Activated CD8-positive, alpha-beta memory T cell treated with anti-CD3 and anti-CD28 coated beads for 1 hour (primary cell): ENCODE measurements at places on chromosomes 7 and 10.

DNA sequence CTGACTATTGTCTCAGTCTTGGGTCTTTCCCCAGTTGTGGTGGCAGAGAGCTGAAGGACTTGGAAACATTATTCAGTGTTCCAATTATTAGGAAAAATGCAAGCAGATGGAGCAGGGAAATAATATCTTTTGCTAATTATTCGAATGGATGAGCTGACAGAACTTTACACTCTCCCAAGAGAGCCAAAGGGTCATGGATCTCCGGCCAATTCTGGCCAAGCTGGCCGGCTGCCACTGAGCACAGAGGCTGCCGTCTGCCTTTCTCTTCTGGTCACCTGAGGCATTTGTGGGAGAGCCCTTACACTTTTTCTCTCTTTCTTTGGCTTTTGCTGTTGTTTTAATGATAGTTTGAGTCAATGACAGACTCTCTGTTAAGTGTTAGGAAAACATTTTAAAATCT lies 22.2 kb upstream of the CNTNAP2 start:
- no peak for DNase-seq

DNA sequence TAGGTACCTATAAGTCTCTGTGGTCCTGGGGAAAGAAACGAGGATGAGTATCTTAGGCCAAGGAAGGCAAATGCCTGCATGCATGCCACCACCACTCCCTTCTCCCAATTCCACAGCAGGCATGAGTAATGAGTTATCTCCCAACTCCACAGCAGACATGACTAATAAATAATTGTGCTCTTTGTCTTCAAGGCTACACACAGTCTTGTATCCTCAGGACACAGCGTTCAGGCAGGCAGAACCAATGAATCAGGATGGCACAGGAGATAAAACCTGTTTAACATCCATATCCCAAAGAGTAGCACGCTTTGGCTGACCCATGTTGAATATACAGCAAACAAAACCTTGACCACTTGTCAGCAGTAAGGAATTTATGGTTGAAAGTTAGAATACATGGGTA lies 229.7 kb upstream of the NFE2L3 start:
- DNase-seq, result no peak

- DNase-seq, result no peak
Measured at GRCh38 chr10:78856421-78856820, 212.3 kb upstream of the ZMIZ1 start.

DNA sequence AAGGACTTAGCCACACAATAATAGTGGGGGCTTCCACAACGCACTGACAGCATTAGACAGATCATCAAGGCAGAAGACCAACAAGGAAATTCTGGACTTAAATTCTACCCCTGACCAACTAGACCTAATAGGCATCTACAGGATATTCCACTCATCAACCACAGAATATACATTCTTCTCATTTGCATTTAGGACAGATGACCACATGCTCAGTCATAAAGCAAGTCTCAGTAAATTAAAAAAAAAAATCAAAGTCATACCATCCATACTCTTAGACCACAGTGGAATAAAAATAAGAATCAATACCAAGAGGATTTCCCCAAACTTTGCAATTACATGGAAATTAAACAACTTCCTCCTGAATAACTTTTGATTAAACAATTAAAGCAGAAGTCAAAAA lies 155.9 kb downstream of the CDK14 start:
- no peak for DNase-seq

GRCh38 chr7:151875942-151876898 lies 695 bp downstream of the PRKAG2 start:
- DNase-seq, result peak; percentile 35

DNA sequence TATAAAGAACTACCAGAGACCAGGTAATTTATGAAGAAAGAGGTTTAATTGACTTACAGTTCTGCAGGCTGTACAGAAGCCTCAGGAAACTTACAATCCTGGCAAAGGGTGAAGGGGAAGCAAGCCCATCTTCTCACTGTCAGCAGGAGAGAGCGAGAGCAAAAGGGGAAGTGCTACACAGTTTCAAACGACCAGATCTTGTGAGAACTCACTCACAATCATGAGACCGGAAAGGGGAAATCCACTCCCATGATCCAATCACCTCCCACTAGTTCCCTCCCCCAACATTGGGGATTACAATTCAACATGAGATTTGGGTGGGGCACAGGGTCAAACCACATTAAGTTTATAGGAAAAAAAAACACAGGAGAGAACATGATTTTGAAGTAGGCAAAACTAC lies 222.1 kb upstream of the SHH start:
- no peak for DNase-seq

DNA sequence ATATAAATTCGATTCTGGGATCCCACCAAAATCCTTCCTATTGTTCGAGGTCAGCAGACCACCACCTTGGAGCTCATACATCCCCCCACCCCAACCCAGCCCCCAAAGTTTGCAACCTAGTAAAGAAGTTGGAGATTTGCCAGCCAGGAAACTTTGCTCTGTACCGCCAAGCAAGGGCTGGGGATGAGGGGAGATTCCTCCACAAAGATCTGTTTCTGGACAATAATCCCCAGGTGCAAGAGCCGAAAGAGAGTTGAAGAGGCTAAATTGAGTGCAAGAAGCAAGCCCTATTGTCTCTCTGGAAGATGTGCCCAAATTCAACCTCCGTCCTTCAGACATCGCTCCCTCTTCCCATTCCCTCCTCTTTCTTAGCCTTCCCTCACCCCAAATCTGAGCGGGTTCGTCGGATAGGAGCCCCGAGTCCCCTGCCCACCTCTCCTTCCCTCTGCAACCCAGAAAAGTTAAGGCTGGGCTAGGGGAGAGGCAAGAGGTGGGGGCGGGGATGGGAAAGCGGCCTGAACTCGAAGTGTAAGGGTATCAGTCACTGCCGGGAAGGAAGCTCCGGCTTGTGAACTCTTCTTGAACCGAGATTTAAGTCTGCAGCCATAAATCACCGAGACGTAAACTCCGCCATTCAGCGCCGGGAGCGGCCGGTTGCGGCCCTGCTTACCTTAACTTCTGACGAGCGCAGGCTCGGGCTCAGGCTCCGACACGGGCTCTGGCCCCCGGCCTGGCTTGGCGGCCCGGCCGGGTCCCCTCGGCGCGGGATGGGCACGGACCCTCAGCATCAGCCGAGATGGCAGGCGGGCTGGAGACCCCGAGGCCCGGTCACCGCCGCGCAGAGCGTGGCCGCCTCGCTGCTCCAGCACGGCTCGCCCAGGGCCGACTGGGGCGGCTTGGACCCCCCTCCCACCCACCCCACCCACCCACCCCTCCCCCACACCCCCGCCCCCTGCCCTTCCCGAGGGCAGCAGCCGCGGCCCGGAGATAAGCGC lies 10.8 kb upstream of the HOXA2 start:
- DNase-seq, result no peak

DNA sequence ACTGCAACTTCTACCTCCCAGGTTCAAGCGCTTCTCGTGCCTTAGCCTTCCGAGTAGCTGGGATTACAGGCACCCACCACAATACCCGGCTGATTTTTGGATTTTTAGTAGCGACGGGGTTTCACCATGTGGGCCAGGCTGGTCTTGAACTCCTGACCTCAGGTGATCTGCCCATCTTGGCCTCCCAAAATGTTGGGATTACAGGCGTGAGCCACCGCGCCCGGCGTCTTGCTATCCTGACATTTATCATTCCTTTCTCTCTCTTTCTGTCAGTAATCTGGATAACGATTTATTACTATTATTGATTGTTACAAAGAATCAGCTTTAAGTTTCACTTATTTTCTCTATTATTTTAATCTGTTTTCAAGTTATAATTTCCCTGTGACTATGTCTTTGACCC lies 548.4 kb downstream of the CNTNAP2 start:
- DNase-seq, result no peak

- no peak for DNase-seq
Measured at GRCh38 chr10:42111661-42112330, 526.6 kb downstream of the ZNF33B start.

- no peak for DNase-seq
Measured at GRCh38 chr10:99711129-99711719, 20.7 kb downstream of the COX15 start.

DNA sequence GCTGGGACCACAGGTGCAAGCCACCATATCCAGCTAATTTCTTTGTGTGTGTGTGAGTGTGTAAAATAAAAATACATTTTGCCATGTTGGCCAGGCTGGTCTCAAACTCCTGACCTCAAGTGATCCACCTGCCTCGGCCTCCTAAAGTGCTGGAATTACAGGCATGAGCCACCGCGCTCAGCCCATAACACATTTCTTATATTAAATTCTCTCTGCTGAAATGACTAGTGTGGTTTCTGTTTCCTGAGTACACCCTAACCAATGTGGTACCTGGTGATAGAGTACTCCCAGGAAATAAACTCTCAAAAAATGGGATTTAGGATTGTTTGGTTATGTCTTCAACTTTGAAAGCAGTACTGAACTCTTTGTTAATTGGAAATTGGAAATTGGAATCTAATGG lies 19.4 kb upstream of the FHIP2A start:
- no peak for DNase-seq
